ENCODE measurements at places on chromosomes 2 and 18.
A peak's percentile ranks its signal among the peaks of the same experiment; 100 is the strongest.

DNA sequence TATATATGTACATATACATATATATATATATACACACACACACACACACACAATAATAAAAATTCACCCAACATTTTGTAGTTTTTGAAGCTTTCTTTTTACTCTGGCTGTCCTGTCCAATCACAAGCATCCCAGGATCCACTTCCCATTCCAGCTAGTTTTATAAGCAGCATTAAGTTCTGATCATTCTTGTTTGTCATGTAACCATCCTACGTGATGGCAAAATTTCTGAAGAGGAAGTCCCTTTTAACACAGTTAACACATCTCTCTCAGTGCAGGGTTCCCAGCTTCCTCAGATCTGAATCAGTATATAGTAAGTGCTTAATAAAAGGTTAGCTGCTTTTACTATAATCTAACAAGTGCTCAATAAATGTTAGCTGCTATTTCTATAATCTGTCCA is 26.4 kb downstream of the MYOM1 start:
- DNase-seq: no peak

DNA sequence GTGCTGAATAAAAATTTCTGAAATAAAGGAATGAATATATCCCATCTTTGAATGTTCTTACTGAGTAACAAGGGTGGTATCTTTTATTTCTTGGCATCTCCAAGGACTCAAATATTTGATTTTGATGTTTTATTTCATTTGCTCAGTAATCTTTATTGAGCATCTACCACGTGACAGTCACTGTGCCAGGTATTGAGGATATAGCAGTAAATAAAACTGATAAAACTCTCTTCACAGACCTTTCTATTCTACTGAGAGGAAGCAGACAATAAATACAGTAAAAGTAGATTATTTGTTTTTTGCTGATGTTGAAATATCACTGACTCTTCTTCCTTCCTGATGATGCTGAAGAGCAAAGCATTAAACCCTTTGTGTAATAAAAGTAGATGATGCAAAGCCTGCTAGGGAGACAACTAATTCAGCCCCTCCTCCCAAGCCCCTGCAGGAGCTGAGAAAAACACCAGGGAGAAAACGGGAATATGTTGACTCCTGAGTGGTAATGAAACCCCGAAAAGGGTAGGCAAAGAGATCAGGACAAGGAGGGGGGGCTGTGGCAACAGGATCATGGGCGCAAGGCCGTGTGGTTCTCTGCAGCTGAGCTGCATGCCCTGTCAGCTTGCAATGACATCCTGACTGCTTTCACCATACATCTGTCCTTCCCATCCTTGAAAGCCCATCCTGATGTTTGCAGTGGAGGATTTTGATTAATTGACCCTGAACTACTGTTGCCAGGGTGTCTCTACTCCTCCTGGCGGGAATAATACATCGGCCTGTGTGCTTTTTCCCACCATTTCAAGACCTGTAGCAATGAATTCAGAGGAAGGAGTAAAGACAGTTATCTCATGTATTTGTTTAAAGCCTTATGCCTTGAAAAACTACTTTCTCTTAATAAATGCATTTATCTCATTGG is 117.4 kb downstream of the EML6 start:
- no peak for DNase-seq

- DNase-seq: no peak
These were observed 21.1 kb downstream of the CPS1 start for GRCh38 chr2:210577263-210578071.

DNA sequence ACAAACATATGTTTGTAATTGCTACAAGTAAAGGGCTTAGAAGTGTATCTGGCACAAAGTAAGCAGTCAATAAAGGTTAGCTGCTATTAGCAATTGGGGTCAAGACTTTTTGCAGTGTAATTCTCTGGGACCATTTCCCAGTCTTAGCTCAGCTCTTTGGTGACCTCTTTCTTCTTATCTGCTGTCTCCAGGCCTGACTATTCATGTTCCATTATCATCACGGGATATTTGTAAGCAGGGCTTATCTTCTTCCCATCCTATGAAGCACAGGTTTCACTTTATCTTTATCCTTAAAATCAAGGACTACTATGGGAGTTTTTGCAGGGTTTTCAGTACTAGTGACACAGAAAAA is 131.7 kb downstream of the DOCK10 start:
- DNase-seq: no peak

DNA sequence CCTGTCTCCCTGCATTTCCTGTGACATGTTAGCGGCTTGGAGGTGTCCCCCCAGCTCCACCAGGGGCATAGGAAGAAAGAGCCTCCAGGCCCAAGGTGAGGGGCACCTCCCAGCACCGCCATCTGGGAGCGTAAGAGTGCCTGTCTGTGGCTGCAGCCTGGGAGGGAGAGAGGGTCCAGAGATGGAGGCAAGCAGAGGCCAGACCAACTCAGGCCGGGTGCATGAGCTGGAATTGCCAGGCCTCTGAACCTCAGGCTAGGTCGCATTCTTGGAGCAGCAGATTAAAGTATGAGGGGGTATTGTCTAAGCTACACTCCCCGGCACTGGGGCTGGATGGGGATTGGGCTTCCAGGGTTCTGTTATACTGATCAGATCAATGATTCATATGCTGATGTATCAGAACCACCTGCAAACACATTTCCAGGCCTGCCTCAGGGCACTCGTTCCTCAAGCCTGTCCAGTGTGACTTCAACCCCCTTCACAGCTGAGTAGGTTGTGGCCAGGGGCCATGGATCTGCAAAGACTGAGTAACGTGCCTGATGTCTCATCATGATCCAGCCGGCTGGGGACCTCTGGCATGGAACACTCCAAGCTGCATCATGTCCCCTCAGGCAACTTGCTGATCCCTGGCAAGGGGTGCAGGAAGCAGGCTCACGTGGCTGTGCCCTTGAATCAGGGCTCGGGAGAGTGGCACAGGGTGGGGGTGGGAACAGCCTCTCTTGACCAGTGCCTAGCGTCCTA is 73.2 kb downstream of the HS1BP3 start:
- peak; percentile 80 for DNase-seq

DNA sequence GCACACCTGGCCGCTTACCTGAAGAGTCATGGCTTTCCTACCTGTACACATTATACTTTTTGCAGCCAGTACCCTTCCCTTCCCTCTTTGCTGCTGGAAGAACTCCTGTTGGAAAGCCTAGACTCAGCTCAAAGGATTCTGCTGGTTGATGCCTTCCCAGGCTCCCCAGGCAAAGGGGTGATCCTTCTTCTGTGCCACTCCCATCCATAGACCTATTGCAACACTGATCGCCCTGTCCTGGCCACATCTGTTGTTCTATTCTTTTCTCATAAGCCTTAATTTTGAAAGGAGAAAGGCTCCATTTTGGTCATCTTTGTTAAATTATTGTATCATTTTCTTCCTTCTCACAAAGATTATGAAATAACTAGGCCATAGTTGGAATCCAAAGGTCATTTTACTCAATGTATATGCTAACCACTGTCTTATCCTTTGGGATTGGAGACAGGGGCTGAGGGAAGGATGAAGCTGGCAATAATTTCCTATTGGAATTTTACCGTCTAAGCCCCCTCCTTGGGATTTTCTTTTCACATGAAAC is 3.4 kb upstream of the PRKCE start:
- no peak for DNase-seq

DNA sequence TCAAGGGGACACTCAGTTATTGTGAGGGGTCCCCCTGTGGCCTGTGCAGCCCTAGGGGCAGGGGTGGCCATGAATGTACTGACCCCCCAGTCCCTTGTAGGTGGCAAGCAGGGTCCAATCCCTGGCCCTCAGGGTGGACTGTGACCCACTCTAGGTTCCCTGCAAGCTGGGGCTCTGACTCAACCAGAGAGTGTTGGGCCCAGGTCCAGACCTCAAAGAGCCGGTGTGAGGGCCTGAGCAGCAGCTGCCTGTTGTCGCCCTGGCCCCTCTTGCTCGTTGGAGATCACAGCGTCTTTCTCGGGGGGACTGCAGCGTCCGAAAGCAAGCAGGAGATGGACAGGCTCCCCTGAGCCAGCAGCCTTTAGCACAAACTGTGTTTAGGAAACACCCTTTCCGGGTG is 66.8 kb upstream of the ATG16L1 start:
- no peak for DNase-seq

GRCh38 chr2:177429688-177430325 is 37.2 kb downstream of the AGPS start:
- DNase-seq: no peak

- no peak for DNase-seq
These were observed 277.0 kb upstream of the MAP2 start for GRCh38 chr2:209146682-209147320.

DNA sequence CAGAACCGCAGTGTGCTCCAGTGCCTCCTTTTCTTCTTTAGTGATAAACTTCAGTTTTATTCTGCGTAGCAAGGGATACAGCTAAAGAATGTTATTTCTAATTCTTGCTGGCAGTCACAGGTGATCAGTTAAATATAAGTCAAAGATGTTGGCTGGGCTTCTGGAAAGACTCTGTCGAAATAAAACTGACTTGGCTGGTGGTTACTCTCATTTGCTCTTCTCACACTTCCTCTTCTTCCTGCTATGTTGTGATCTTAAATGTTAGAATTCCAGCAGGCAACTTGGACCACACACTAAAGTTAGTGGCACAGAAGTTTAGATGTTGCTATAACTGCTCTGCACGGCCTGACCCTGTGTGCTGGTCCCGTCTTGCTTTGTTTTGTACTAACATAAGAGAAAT is 278.6 kb downstream of the CDH19 start:
- DNase-seq: no peak

DNA sequence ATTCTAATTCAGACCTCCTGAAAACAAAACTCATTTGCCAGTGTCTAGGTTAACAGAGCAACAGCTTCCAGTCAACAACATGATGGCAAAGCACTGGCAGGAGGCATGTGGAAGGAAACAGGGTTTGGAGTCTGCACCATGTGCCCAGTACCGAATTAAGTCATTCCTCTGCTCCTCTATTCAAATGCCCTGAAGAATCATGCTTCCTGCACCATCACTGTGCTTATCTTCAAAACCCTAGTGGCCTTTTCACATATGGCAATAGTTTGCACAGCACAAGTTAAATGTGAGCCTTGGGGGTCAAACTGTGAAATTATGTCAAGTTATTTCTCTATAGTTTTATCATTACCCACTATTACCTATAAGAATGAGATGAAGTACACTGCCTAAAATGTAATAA is 75.4 kb upstream of the GRB14 start:
- no peak for DNase-seq

GRCh38 chr2:45826884-45827635 is 175.6 kb downstream of the PRKCE start:
- peak; percentile 86 for DNase-seq

DNA sequence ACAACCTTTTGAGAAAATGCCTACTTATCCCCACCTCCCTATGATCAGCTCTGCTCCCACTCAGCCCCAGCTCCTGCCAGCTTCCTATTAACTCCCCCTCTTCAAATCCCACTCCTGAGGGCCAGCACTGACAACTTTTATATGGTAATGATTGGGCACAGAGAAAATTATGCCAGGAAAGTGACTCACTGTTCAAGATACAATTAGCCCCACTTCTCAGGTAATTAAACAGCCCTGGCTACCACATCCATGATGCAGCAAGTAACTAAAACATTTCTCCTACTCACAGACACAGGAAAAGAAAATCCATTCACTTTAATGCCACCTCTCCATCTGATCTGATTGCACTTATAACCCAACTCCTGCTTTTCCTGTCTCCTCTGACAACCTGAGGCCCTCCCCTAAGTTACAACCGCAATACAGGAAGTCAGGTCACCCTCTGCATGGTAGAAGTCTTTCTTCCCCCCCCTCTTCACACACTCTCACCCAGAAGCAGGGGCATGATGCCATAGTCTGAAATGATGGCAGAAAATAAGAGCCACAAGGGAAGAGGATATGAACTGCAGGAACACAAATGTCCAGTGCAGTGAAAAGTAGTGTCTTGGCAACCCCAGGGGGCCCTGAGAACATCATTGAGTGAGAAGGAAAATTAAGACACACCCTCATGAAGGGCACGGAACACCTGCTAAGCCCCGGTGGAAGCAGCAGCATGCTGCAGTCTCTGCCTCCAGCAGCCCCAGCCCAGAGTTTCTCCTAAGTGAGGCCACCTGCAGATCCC is 54.4 kb downstream of the STK39 start:
- DNase-seq: no peak

DNA sequence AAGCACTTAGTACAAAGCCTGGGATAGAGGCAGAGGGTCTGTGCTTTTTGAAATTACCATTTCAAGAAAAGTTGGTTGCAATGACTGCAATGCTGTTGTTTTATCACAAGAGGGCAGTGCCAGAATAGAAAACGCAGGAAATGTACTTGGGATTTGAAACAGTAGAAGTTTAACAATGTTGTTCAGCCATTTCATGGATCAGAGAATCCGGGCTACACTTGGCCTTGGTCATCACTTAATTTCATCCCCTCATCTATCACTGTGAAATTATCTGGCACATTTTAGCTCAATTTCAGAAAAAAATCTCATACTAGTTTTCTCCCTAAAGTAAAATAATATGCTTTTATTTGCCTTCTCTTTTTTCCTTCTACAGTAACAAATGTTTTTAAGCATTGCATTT is 70.8 kb downstream of the RAPGEF4 start:
- no peak for DNase-seq

DNA sequence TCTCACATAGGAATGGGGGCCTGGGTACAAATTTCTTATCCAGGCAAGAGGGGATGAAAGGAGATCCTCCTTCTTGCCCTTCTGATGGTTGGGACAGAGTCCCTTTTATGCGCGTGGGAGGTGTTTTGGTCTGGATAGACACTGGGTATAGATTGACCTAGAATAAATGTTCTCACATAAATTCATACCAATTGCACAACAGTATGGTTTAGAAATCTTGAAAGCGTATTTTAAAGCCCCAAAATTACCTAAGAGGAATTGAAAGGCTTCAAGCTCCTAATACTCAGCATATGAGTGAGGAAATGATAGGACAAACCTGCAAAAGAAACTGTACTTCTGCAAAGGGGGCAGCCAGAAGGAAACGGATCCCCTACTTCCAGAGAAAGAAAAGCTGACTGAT is 2.6 kb upstream of the BCL2 start:
- no peak for DNase-seq

- no peak for DNase-seq
These were observed 2.0 kb upstream of the CYP26B1 start for GRCh38 chr2:72149556-72150156.

GRCh38 chr2:217289907-217290280 is 430.0 kb upstream of the TNP1 start:
- DNase-seq: peak; percentile 68

- no peak for DNase-seq
These were observed 92.1 kb downstream of the LYPD6 start for GRCh38 chr2:149422337-149422990.

- no peak for DNase-seq
These were observed 183.7 kb downstream of the FHOD3 start for GRCh38 chr18:36481201-36481657.

GRCh38 chr2:134140251-134140661 is 113.6 kb upstream of the MGAT5 start:
- DNase-seq: no peak

DNA sequence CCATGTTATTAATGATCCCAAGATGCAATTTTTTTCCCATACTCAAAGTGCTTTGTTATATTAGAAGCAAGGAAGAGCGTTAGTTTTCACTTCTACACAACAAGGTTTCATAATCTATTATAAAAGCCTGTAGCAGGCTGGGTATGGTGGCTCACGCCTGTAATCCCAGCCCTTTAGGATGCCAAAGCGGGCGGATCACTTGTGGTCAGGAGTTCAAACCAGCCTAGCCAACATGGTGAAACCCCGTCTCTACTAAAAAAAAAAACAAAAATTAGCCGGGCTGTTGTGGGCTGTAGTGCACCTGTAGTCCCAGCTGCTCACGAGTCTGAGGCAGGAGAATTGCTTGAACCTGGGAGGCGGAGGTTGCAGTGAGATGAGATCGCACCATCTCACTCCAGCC is 19.0 kb upstream of the SERPINB2 start:
- no peak for DNase-seq

GRCh38 chr18:57748770-57749603 is 54.1 kb downstream of the ATP8B1 start:
- DNase-seq: no peak

- DNase-seq: no peak
These were observed 139.5 kb upstream of the NDUFV2 start for GRCh38 chr18:8962855-8963635.

Data from BE2C (cell line).